ENCODE measurements at places on chromosomes 5 and 9. TPM values are rescaled to one million over a fixed set of nuclear protein-coding genes. Genes with fewer than 3 reads are reported as not detected.

PCDHA10 gene
- total RNA-seq = 0.26 TPM

C9orf153 gene
- 0.51 TPM for total RNA-seq

DIRAS2 gene
- 0.26 TPM for total RNA-seq

WDR31 gene
- total RNA-seq = 4.0 TPM

C5orf46 gene
- total RNA-seq = not detected

CNTLN gene
- total RNA-seq = 16.7 TPM

DNAH5 gene
- 0.77 TPM for total RNA-seq

TAL2 gene
- not detected for total RNA-seq

RNF183 gene
- total RNA-seq = not detected

NDOR1 gene
- 2.6 TPM for total RNA-seq

COL23A1 gene
- not detected for total RNA-seq

DROSHA gene
- 48.4 TPM for total RNA-seq

FIBCD1 gene
- 7.3 TPM for total RNA-seq

ESM1 gene
- total RNA-seq = 1.8 TPM

ITK gene
- total RNA-seq = not detected

MYMK gene
- total RNA-seq = not detected

IL3 gene
- not detected for total RNA-seq

UBE2D2 gene
- 49.1 TPM for total RNA-seq

Measured in fibroblast of lung (primary cell).